ENCODE measurements at places on chromosomes 2 and 18.

- DNase-seq, result no peak
Observed at GRCh38 chr2:134359367-134360081, 105.7 kb downstream of the MGAT5 start.

- DNase-seq, result no peak
Observed at GRCh38 chr2:102073168-102073724, 69.3 kb upstream of the IL1R1 start.

DNA sequence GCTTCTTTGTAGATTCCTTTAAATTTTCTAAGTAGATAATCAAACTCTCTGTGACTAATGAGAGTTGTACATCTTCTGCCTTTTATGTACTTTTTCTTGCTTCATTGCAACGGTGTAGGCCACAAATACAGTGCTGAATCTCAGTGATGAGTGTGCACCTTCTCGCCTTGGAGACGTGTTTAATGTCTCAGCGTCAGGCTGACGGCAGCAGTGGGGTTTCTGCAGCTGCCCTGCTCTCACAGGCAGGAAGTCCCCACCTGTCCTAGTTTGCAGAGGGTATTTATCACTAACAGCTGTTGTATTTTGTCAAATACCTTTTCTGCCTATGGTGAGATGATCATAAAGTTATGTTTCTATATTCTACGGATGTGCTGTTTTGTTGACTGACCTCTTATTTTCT lies 13.3 kb downstream of the AGXT start:
- no peak for DNase-seq

GRCh38 chr2:144449028-144449406 lies 70.9 kb downstream of the ZEB2 start:
- no peak for DNase-seq

GRCh38 chr18:80136679-80137078 lies 27.6 kb downstream of the ADNP2 start:
- no peak for DNase-seq

GRCh38 chr2:26330604-26331003 lies 15.3 kb upstream of the SELENOI start:
- no peak for DNase-seq

DNA sequence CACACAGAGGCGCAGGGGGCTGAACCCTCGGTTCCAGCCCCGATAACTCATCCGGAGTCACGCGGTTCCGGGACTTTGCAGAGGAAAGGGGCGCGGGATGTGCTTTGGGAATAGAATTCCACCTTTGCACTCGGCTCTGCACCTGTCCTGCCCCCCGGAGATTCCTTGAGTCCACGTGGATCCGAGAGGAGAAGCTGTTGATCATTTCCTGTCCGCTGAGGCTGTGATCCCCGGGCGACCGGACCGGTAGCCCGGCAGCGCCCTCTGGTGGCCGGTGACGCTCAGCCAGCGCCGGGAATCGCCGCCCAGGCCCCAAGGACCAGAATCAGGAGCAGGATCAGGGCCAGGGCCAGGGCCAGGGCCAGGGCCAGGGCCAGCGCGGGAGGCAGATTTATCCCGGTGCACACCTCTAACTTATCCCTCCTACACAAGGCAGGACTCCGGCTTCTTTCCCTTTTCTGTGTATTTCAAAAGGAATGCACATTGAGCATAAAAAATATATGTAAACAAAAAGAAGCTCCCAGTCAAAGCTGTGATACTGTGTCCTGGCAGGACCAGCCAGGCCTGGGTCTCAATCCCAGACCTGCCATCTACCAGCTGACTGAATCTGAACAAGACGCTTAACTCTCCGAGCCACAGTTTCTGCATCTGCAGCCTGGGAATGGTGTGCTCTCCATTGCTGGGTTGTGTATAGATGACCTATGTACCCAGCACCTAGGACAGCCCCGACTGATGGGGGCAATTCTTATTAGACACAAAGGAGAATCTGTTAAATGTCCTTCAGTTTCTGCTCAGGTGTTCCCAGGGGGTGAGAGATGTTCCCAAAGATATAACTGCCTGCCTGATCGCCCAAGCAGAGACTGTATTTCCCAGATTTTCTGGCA lies 8.5 kb upstream of the SPATA3 start:
- peak; percentile 64 for DNase-seq

DNA sequence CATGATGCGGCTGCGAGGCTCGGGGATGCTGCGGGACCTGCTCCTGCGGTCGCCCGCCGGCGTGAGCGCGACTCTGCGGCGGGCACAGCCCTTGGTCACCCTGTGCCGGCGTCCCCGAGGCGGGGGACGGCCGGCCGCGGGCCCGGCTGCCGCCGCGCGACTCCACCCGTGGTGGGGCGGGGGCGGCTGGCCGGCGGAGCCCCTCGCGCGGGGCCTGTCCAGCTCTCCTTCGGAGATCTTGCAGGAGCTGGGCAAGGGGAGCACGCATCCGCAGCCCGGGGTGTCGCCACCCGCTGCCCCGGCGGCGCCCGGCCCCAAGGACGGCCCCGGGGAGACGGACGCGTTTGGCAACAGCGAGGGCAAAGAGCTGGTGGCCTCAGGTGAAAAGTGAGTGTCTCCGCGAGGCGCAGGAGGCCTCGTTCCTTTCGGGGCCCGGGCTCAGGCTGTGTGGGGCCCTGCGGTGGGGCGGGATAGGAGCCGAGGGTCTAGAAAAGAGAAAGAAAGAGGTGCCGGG lies 520 bp downstream of the GLS start:
- DNase-seq, result peak; percentile 54

DNA sequence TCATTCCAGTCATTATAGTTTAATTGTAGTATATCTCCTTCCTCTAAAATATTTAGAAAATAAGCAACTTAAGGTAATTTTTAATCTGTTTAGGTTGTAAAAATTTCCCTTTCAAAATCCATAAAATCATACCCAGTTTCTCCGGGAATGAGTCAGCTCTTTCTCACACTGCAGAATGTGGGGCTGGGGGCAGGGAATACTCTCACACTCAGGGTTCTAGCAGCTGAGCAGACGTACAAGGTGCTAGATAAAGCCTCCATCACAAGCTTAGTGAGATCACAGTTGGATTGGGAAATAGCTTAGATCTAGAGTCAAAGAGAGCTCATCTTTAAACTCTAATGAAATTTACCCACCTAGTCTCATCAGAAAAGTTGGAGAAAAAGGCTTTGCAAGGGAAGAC lies 79.9 kb upstream of the FAM237A start:
- DNase-seq, result no peak

DNA sequence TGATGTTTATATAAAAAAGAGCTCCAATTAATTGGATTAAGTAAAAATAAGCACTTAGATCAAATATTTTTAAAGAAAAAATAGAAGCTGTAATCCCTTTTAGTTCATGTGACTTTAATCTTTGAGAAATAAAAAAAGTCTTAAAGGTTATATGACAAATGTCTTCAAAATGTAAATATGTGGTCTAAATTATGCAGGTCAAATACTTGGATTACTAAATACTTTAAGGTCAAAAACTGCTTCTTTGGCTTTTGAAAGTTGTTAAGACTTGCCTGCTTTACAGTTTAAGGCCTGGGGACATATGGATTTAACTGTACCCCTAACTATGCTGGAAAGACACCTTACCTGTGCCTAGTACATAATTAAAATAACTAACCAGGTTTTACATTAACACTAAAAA lies 15.5 kb upstream of the PDK1 start:
- no peak for DNase-seq

DNA sequence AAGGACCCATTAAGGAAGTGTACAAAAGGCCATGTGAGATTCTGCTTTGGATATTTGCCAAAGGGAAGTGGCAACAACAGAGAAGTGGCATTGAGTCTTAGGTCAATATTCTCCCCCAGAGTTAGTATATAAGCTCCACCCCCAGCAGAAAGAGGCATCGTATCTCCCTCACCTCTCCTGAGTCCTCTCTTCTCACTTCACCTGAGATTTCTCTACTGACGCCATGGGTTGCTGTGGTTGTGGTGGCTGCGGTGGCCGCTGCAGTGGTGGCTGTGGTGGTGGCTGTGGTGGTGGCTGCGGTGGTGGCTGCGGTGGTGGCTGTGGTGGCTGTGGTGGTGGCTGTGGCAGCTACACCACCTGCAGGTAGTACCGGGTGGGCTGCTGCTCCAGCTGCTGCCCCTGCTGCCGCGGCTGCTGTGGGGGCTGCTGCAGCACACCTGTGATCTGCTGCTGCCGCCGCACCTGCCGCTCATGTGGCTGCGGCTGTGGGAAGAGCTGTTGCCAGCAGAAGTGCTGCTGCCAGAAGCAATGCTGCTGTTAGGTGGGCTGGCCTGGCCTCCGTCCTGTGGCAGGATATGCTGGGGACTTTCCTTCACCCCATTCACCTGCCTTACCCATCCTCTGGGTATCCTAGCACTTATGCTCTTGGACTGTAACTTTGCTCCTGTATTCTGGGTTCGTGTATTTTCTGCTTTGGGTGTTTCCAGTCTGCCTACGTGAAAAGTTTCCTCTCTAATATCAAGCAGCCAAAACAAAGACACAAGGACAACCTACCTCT lies 5.9 kb downstream of the SCYGR3 start:
- DNase-seq, result peak; percentile 4

DNA sequence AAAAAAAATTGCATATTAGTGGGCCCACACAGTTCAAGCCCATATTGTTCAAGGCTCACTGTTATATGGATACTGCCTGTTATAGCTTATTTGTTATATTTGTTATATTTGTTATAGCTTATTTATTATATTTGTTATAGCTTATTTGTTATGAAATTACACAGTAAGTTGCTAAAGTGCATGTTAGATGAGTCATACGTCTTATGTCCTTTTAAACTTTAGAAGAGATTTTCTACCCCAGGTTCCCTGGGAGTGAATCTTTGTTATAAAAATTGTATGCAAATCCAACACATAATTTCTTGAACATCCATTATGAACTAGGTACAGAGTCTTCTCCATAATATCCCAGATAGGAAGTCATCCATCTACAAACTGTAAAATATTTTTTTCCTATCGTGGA lies 22.1 kb downstream of the HTR2B start:
- DNase-seq, result no peak

DNA sequence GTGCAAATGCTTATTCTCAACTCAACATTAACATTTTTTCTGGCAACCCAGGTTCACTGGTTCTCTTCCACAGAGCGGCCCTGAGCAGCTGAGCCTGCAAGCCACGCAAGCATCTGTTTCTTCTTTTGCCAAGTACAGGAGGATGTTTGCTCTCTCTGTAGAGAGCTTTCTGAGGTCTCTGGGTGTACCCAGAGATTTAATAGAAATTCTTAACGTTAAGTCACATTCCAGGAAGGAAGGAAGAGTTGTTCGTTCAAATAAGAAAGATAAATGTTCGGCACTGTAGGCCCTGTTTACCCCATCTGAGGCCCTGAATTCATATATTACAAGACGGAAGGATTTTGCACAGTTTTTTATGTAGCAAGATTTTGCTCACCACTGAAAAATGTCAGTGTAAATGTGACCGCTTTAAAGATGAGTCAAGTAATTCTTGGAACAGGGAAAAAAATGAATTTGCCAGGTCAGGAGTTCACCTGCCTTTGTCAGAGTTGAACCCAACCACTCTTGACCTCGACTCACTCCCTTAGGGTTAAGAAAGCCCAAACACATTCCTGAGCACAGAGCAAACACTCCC lies 30.1 kb downstream of the KCTD18 start:
- DNase-seq, result peak; percentile 21

DNA sequence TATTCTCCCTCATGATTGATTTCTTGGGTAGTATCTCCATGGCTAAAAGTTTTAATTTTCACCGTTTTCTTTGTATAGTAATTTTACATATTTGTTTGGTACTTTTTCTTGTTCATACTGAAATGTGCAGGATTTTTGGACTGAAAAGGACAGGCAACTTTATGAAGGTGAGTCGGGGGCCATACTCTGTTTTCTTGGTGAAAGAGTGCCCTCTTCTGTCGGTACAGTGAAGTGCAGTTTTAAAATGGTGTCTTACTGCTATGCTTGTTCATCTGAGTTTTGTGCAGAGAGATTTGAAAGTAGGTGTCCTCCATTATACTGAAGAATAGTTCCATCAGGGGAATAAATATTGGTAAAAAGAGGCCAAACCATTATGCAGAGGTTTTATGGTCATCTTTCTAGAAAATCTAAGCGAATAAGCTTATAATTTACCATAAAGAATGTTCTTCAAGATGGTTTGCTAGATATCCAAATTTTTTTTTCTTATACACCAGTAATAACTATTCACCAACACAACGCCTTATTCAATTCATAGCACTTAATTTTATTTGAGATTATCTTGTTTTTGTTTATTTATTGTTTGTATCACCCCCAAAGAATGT lies 8.7 kb upstream of the SERPINB13 start:
- peak; percentile 13 for DNase-seq

- DNase-seq, result no peak
Observed at GRCh38 chr2:173441222-173441621, 86.5 kb downstream of the CDCA7 start.

DNA sequence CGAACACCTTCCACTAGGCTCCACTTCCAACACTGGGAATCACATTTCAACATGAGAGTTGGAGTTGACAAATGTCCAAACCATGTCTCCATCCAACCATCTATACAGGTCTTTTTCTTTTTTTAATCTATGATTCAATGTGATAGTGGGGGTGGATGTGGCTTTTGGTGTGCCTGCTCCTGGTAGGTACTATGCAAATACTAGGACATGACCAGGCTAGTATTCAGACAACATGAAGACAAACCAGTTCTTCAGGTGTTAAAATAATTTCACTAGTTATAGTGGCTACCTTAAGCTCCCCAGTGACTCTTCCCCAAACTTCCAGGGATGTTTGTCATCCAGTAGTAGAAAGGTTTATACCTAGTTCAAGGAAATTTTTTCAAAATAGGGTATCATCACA lies 387.5 kb downstream of the CDH2 start:
- no peak for DNase-seq

- no peak for DNase-seq
Observed at GRCh38 chr18:910247-910646, 5.6 kb downstream of the ADCYAP1 start.

DNA sequence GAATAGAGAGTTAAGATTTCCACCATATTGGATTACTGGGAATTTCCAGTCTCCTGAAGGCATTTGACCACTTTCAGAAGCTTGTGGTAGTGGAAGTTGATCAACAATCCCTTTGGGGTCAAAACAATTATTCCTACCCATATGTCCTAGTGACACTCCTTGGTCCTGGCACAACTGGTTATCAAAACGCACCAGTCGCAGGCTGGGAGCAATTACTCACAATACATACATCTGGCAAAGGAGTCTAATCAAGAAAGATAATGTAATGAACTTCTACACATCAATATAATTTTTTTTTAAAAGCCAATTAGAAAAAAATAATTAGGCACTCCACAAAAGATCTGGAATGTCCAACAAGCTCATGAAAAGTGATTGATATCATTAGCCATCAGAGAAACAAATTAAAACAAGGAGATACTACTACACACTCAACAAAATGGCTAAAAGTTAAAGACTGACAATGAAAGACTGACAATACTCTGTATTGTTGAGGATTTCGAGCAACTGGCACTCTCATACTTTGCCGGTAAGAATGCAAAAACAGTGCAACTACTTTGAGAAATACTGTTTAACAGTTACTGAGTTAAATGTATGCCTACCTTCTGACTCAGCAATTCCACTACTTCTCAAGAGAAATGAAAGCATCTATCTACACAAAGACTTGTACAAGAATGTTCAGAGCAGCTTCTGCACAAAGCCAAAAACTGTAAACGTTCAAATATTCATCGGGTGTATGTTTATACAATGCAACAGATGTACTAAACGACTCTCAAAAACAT lies 2.0 kb downstream of the INO80C start:
- no peak for DNase-seq

- DNase-seq, result no peak
Observed at GRCh38 chr2:119520696-119521432, 3.4 kb downstream of the SCTR start.
